B cell (primary cell): ENCODE measurements at places on chromosomes 5 and 9.

DNA sequence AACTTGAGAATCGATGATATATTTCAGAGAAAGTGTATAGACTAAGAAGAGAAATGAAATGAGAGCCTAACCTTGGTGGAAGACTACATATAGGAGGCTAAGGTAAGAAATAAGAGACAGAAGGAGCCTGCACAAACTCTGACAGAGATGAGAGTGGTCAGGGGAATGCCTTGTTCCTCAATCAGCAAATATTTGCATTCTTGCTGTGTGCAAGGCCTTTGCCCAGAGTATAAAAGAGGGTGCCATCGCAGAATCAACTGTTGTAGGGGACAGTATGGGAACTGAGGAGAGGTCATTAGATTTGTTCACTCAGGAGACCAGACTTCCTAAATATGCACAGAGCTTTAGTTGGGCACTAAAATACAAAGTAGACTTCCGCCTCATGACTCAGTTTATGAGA lies 137.2 kb downstream of the ATG10 start:
- no peak for DNase-seq

DNA sequence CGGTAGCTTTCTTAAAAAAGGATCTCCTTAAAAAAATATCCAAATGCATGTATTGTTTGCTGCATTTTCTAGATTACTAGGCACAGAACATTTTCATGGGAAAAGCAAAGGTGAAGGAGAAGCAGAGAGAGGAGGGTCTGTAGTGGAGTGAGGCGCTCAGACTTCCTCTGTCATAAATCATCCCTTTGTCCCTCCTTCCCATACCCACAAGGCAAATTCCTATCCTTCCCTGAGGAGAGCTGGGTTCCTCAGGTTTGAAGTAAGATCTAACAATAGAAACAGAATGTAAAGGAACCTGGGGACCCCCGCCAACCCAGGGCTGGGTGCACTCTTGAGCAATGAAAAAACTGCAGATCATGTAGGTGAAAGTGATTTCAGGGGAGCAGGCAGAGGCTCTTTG lies 149.2 kb upstream of the ANKH start:
- DNase-seq, result no peak

DNA sequence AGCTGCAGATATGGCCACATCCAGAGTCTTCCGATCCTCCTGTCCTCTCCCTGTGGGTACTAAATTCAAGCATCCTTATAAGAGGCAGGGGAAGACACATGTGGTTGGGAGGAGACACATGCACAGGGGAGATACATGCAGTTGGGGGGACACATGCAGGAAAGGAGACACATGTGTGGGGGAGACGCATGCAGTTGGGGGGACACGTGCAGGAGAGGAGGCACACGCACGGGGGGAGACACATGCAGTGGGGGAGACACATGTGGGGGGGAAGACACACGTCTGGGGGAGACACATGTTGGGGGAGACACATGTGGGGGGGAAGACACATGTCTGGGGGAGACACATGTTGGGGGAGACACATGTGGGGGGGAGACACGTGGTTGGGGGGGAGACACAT lies 21.2 kb upstream of the OLFM1 start:
- no peak for DNase-seq

DNA sequence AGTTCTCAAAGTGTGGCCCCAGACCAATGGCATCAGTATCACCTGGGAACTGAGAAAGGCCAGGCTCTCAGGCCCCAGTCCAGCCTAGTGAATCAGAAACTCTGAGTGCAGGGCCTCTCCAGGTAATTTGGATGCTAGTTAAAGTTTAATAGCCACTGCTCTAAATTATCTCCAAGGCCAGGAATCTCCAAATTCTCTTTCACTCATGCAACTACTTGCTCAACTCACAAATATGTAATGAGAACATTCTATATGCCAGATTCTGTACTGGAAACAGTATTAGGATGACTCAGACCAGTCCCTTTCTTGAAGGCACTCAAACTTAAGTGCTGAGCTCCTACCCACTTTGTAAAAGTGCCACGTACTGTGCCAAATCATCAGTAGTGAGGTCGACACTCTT lies 84.6 kb downstream of the PAPPA start:
- no peak for DNase-seq

- no peak for DNase-seq
Observed at GRCh38 chr5:152607401-152608160, 202.5 kb upstream of the NMUR2 start.

DNA sequence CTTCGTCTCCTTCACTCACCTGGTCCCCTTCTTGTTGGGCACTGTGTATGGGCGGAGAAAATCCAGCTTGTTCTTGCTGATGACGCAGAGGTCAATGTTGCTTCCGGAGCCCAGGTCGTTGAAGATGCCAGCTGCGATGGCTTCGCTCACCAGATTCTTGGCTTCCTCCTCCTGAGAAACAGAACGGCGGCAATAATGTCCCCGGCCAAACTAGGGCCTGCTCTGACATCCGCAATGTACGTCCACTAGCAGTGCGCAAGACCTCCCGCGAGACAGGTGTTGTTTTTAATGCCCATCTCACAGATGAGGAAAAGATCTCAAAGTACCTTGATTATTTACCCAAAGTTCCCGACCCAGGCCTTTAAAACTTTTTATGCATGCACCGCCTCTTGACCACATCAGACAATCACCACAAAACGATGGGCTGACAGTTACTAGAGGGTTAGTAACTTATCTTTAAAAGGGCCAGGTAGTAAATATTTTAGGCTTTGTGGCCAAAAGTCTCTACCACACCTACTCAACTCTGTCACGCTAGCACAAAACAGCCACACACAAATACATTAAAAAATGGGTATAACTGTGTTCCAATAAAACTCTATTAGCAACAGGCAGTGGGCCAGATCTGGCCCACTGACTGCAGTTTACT lies 58.4 kb downstream of the PSMB7 start:
- no peak for DNase-seq

DNA sequence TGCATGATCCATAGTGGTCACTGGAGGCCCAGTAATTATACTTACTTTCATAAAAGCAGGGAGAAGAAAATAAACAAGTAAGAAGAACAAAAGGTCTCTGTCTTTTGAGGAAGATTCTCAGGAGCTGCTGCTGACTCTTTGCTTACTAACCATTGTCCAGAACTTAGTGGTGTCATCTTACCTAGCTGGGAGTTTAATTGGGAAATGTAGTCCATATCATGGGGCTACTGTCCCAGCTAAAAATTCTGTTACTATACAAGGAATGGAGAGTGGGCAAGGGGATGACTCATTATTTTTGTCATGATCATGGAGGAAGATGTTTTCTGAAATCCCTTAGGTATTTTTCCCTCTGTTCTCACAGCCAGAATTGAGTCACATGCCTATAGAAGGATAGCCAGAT lies 639.3 kb downstream of the MTRR start:
- no peak for DNase-seq

- DNase-seq, result no peak
Observed at GRCh38 chr9:79221084-79221483, 350.7 kb upstream of the TLE4 start.

DNA sequence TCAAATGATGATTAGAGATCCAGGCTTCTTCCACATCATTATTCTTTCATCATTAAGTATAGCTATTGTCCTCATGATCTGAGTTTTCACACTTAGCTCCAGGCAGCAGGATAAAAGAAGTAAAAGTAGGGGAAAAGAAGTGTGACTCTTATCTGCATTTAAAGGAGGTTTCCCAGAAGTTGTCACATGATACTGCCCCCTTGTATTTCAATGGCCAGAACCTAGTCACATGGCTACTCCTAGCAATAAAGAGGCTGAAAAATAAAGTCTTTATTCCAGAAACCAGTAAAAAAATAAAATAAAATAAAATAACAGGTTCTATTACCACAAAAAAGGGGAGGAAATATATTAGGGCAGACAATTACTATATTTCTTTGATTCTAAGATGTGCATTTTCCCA lies 5.3 kb upstream of the NDUFS4 start:
- DNase-seq, result no peak

GRCh38 chr9:100394032-100394695 lies 32.8 kb upstream of the MSANTD3 start:
- no peak for DNase-seq

GRCh38 chr5:169744336-169744735 lies 107.3 kb downstream of the DOCK2 start:
- no peak for DNase-seq

GRCh38 chr5:31268256-31268655 lies 74.8 kb downstream of the CDH6 start:
- no peak for DNase-seq

GRCh38 chr5:82513738-82514137 lies 235.6 kb upstream of the RPS23 start:
- no peak for DNase-seq

DNA sequence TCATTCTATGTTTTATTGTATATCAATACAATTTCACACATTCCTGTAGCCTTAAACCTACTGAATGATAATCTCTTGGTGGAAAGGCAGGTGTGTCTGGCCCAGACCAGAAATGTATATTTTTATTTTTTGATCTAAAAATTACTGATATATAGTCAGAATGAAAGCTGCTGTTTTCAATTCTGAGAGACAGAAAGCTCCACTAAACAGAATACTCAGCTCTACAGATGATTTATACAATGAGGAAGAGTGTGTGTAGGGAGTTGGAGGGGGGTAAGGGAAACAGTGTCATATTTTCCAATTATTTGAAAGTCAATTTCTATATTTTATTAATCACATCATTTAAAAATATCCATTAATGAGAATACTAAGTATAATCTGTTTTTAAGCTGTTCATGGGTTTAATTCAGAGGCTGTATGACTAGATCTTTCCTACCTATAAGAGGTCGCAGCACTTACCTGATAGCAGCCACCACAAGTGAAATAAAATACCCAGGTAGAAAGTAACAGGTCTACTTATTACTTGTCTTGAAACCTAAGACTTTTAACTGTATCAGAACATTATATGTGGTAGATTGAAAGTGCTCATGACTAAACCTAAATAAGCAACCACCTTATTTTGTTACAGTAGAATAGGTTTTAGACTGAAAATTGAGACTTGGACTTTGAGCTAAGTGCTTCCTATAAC lies 183.4 kb downstream of the TMC1 start:
- DNase-seq, result no peak

DNA sequence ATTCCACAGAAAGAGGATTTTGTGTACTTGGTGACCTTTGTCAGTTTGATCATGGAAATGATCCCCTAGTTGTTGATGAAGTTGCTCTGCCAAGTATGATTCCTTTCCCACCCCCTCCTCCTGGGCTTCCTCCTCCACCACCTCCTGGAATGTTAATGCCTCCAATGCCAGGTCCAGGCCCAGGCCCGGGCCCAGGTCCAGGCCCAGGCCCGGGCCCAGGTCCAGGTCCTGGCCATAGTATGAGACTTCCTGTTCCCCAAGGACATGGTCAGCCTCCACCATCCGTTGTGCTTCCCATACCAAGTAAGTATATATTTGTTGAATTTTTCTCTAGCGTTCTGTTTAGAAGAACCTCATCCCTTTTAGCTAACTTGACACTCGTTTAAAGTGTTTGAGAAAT lies 30.0 kb downstream of the RBM27 start:
- no peak for DNase-seq

GRCh38 chr9:25864509-25864908 lies 186.3 kb upstream of the TUSC1 start:
- DNase-seq, result no peak

GRCh38 chr9:87787735-87788134 lies 61.8 kb downstream of the CTSL start:
- DNase-seq, result no peak

DNA sequence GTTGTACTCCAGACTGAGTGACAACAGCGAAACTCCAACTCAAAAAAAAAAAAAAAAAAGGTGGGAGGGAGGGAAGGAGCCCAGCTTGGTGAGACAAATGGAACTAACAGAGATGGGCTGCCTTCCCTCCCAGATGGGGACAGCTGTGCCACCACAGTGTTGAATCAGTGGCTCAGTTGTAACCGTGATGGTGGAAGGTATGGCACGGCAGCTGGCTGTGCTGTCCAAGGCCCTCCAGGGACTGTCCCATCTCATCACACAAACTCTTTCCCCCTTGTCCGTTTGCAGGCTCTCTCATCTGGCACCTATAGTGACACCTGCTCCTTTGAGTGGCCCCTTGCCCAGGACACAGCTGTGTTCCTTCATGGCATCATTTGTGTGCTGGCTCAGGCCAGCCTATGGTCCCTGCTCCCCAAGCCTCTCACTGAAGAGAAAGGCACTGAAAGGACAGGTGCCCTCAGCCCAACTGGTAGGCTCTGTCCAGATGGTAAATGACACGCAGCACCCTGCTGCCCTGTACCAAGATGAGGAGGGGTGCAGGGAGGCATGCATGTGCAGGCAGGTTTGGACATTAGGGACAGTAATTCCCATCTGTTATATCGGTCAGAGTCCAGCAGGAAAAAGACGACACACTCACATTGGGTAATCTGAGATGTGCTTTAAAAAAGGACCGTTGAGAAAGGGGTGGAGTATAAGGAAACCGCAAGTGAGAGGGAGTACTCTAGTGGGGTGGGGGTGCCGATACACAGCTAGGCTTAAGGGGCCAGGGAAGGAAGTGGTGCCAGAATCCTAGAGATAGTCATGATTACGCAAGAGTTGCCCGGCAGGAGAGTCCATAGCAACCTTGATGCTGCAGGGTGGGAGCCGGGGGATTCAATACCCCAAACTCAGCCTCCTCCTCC lies 4.3 kb downstream of the SMIM33 start:
- no peak for DNase-seq

- DNase-seq, result no peak
Observed at GRCh38 chr9:95211028-95211427, 106.5 kb downstream of the FANCC start.

GRCh38 chr5:130992095-130992494 lies 173.0 kb downstream of the HINT1 start:
- DNase-seq, result no peak

- DNase-seq, result no peak
Observed at GRCh38 chr5:122295138-122295537, 16.9 kb upstream of the SNCAIP start.

DNA sequence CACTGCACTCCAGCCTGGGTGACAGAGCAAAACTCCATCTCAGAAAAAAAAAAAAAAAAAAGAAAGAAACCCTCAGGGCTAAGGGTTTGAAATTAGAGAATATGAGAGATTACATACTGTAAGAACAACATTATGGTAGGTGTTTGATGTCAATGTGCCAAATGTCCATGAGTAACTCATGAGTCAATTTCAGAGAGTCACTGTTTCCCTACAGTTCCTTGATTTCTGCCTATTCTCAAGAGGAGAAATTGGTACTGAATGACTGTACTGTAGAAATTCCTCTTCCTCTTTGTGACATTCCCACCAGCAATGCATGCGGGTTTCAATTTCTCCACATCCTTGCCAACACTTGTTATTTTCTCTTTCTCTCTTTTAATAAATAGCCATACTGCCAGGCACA lies 35.2 kb downstream of the MARVELD2 start:
- no peak for DNase-seq

DNA sequence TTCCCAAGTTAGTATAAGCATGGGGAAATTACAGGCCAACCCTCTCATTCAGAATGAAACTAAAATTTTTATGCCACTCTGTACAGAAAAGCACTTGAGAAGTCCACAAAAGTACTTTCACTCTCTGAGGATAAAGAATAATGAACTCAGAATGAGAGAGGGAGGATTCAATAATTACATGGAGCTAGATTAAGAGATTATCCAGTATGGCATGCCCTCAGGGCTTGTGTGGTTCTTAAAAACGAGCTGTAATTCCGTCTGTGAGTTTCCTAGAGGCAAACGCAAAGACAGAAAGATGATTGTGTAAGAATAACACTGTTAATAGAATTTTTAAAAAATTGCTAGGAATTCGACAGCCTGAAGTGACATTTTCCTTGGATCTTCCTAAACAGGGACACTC lies 126.8 kb upstream of the PTCH1 start:
- DNase-seq, result no peak

- no peak for DNase-seq
Observed at GRCh38 chr9:3480353-3480655, 45.5 kb downstream of the RFX3 start.

- no peak for DNase-seq
Observed at GRCh38 chr9:13943176-13943575, 370.8 kb downstream of the NFIB start.
